ENCODE measurements at places on chromosomes 1 and 21.

- DNase-seq: peak; percentile 85
Measured at GRCh38 chr1:241627453-241628259, 12.5 kb downstream of the CHML start.

DNA sequence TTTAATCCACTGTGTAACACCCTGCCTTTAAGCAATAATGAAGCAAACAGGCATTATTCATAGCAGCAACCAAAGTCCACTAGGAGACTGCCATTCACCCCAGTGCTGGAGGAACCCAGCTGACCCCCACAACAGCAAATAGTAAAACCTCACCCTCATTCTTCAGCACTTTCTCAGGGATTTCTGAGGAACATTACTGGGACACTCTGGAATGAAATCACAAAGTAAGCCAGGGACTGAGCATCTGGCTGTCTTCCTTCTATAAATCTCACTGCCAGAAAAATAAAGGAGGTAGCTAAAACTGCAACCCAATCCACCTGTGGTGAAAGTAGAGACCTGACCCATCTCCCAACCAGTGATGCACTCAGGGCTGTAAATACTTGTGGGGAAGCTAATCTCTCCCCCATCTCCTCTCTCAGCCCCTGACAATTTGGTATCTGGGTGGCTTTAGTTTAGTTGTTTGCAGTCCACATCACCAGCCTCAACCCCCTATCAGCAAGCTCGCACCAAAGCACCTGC, 47.1 kb downstream of the COL6A1 start:
- DNase-seq: no peak

DNA sequence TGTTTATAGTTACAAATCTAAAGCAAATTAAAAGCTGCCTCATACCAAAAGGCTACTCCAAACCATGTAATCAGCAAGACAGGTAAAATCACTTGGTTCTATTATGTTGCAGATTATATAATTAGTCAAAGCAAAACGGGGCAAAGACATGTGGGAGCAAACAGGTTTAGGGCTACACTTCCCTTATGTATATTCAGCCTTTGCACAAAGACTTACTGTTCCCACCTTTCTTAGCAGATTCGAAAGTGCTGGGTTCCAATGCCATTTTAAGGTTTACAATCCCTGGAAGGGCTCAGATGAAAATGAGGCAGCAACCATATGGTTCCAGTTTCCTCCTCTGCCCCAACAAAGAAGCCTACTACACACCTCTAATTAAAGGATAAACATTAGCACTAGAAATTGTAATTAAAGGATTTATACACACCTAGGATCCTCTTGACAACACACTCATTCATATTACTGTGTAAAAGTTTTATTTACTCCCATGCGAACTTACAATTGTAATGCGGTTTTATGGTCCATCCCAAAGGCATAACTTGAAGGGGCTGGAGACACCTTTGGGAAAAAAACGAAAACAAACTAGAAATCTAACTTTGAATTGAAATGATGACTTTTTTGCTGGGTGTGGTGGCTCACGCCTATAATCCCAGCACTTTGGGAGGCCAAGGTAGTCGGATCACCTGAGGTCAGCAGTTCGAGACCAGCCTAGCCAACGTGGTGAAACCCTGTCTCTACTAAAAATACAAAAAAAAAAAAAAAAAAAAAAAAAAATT, 117.3 kb upstream of the PKN2 start:
- no peak for DNase-seq

DNA sequence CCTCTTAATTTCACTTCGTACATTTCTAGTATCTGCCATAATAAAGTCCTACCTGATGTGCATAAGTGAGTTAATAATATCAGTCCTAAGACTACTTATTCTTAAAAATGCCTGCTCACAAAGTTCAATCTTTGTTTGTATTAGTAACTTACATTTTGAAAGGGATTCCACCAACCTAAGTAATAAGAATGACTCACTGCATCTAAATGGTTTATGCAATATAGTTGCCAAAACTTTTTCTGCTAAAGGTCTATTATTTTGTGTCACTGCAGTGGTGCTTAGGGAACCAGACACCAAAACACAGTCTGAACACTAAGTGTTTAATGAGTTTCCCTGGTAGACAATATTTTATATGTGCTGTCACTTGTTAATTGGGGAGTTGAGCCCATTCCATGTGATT, 1.8 kb downstream of the ZNF669 start:
- DNase-seq: no peak

GRCh38 chr1:13730751-13731482, 30.9 kb downstream of the PRDM2 start:
- DNase-seq: peak; percentile 80

DNA sequence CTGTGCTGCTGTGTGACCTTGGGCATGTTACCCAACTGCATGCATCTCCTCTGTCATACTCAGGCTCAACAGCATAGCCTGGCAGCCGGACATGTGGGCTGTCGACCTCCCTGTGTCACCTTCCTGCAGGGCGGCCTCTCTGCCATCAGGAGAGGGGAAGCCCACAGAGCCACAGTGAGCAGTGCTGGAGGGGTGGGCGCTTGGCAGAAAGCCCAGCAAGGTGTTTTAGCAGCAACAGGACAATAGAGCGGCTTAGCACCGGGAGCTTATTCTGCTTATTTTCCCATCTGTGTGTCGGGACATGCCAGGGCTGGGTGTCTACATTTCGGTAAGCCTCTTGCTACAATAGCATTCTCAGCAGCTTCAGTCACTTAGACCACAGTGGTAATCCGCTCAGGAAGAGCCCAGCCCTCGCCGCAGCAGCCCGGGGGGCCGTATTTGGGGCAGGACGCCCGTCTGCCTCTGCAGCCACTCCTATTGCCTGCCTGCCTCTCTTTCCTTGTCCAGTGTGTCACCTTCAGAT, 22.8 kb upstream of the CDK18 start:
- DNase-seq: no peak

GRCh38 chr1:193767886-193768285, 581.5 kb upstream of the B3GALT2 start:
- no peak for DNase-seq

DNA sequence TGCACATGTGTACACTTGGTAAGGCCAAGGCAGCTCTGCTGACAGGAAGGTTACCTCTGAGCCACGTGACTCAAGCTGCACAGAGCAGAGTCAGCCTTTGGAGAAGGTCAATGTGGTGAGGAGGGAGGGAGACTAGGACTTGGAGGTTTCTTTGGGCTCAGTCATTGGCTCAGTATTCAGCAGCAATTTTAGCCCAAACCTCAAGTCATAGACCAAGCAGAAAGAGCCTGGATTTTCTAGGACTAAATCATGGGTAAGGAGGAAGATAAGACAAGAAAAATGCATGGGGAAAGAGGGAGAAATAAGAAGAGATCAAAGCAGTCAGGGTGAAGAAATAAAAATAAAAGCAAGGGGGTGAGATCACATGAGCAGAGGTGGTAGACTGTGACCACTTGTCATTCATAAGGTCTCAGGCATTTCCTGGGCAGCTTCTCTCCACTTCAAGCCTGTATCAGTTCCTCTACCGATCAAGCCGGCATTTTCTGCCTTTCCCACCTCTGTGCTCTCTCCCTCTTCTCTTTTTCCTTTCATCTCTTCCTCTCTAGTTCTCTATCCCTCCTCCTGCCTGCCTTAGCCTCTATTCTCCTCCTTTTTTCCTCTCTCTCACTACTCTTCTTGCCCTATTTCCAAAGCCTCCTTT, 51.7 kb upstream of the DUSP10 start:
- no peak for DNase-seq

DNA sequence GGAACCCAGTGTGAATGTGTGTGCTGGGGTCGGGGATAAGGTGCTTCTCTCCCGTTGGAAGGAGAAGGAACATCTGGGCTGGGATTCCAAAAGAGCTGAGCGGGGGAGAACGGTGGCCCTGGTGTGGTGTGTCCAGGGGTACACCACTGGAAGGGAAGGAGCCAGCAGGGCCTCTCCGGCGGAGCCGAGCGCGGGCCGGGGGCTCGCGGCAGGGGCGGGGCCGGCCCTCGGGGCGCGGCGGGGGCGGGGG, 231 bp upstream of the RPS6KA1 start:
- no peak for DNase-seq

DNA sequence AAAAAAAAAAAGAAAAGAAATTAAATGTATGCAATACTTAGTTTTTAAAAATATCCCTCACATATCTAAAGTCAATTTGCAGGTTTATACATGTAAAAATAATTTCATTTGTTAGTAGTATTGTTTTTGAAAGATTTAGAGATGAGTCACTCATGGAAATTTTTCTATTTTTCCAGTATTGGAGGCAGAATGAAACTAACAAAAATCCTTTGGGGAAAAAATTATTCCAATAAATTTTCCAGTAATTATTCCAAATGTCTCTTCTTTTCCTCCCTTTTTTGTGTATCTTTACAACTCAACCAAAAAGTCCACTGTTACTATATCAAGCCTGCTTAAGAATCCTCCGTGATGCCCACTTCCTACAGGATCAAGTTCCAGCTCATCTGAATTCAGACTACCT, 29.9 kb downstream of the MPZL1 start:
- no peak for DNase-seq

DNA sequence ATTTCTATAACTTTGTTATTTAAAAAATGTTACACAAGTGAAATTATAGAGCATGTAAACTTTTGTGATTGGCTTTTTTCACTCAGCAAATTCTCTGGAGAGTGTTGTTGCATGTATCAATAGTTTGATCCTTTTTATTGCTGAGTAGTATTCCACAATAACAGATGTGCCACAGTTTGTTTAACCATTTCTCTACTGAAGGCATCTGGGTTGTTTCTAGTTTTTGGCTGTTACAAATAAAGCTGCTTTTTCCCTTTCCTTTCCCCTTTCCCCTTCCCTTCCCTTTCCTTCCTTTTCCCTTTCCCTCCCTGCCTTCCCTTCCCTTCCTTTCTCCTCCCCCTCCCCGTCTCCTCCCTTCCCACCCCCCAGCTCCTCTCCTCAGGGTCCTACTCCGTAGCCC, 15.9 kb downstream of the TUFT1 start:
- DNase-seq: no peak

GRCh38 chr1:78471890-78472620, 18.7 kb upstream of the PTGFR start:
- no peak for DNase-seq

DNA sequence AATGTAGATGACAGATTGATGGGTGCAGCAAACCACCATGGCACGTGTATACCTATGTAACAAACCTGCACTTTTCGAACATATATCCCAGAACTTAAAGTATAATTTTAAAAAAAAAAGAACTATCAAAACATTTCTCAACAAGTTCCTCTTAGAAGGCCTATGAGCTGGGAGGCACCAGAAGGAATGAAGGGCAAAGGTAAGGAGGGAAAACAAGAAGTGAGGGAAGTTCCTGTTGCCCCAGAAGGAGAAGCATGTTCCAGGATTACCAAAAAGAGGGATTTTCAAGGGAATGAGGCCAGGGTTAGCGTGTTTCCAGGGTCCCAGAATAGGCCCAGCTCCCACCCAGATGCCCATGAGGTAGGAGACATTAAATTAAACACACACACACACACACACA, 361.0 kb downstream of the SETD4 start:
- no peak for DNase-seq

Data from hematopoietic multipotent progenitor cell treated with erythropoietin and hydrocortisone succinate and interleukin-3 and kit ligand, for 4 days (in vitro differentiated cells).